Upper lobe of right lung (tissue), 1 donor: ENCODE measurements at places on chromosomes 4 and X. TPM values are rescaled to one million over a fixed set of nuclear protein-coding genes. Genes with fewer than 3 reads are reported as not detected.

MAGEA1 gene
- total RNA-seq, result not detected

PARM1 gene
- 78.0 TPM for total RNA-seq

GRCh38 chrX:13875572-13875971, 58.7 kb upstream of the GPM6B start:
- DNase-seq, result no peak

DNA sequence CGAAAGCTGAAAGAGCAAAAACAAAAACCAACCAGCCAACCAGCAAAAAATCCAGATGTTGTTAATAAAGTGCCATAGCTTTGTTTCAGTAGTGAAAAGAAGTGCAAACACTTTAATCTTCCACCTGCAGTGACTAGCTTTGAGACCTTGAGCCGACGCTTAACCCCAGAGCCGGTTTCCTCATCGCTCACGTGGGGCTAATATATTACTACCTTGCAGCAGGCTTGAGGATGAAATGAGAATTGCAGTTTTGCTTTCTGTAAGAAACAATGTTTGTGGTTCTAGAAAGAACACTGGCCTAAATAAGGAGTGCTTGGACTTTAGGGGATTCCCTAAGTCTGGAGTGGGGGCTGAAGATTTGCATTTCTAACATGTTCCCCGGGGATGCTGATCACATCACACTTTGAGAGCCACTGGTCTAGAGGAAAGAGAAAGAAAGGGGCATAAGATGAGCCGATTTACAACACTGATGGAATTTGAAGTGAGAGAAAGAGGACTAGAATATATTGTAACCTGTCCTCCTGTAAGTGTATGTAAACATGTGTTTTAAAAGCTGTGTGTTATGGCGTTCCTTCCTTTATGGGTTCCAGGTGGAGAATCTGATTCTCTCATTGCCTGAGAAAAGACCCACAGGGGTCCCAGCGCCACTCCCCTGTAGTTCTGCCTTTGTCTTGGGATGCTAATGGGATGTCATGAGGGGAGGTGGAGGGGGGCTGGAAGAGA, 1.4 kb downstream of the FGF2 start:
- DNase-seq, result no peak

DNA sequence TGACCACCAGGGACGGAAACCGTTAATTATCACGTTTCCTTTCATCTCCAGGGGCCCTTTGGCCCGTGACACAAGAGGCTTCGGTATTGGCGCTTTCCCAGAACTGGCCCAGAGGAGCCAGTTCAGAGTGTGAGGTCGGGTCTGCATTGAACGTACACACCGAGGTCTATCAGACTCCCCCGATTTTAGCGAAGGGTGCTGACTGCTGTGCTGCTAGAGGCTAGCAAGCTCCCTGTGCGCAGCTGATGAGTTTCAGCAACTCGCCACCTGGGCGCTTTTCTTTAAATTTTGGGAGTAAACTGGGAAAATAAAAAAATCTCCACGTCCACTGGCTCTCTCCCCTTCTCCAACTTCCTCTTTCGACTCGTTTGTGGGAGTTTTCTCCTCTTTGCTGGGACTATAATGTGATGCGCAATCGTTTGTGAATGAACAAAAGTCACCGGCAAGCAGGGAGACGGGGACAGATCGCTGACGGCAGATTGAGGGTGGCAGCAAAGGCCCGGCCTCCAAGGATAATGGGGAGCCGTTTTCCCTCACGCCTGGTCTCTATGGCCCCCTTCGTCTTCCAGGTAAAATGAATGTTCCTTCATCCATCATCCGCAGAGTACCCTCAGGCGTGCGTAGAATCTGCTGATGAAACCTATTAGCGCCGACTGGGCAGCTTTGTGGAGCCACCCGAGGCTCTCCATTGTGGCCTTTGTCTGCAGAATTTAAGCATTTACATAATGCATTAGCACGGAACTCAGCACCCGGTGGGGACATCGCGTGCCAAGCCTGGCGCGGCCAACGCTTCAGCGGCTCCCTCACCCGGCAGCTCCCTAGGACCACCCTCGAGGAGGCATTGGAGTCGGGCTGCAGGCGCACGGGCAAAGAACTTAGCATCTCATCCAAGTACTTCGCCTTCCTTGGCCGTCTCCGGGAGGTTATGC, 1.6 kb upstream of the LRAT start:
- no peak for DNase-seq

GRCh38 chr4:37830640-37831039, 4.2 kb downstream of the PGM2 start:
- DNase-seq, result no peak

DNA sequence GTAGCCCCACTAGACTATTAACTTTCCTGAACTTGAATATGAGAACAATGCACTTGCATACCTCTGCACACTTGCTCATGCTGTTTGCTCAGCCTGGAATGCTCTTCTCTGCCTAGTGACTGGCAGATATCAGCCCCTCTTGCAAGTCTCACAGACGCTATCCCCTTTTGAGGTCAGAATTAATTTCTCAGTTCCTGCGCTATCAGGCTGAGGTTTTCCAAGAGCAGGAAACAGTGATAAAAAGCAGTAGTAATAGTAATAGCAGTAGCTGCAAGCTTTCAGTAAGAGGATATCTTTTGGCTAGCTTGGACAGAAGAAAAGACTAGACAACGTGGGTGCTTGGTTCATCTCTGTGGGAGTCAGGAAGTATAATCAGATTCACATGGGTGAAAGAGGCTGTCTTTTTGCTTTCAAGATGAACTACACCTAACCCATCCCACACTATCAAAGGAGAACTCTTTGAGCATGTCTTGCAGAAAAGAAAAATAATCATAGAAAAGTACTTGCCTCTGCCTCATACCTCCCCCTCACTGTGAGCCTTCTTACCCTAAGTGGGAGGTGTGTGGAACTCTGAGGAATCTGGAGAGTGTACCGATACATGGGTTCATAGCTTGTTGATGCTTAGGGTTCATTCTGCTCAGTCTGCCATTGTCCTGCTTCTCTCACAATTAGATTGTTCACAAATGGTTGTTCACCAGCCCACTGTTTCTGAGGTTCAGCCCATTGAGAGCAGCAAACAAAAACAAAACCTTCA, 11.3 kb upstream of the DRP2 start:
- DNase-seq, result no peak

GRCh38 chr4:3017504-3017903, 54.1 kb downstream of the GRK4 start:
- no peak for DNase-seq

- DNase-seq, result no peak
These were observed 234.0 kb downstream of the OPHN1 start for GRCh38 chrX:68199062-68199848.
